ENCODE measurements at places on chromosomes 2 and 18. TPM values are rescaled to one million over a fixed set of nuclear protein-coding genes. Genes with fewer than 3 reads are reported as not detected.
A peak's percentile ranks its signal among the peaks of the same experiment; 100 is the strongest.

DNA sequence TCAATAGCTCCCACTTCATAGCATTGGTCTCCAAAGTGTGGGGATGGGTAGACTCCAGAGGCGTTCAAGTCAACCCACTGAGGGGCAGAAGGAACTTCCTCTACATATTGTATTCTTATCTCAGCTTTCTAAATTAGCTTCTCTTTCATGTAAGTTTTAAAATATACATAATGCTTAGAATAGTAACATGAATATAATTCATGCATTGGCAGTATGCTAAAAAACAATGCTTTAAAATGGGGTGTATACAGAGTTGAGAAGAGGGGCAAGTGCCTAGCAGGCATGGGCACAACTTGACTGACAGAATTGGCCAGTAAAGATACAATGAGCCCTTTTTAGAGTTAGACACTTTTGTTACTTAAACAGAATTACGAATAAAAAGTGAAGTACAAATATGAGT is 212.2 kb downstream of the ZRANB3 start:
- DNase-seq: no peak

- no peak for DNase-seq
Measured at GRCh38 chr2:25490217-25490616, 148.5 kb upstream of the DNMT3A start.

- no peak for DNase-seq
Measured at GRCh38 chr2:33291278-33292013, 185.0 kb upstream of the RASGRP3 start.

DNA sequence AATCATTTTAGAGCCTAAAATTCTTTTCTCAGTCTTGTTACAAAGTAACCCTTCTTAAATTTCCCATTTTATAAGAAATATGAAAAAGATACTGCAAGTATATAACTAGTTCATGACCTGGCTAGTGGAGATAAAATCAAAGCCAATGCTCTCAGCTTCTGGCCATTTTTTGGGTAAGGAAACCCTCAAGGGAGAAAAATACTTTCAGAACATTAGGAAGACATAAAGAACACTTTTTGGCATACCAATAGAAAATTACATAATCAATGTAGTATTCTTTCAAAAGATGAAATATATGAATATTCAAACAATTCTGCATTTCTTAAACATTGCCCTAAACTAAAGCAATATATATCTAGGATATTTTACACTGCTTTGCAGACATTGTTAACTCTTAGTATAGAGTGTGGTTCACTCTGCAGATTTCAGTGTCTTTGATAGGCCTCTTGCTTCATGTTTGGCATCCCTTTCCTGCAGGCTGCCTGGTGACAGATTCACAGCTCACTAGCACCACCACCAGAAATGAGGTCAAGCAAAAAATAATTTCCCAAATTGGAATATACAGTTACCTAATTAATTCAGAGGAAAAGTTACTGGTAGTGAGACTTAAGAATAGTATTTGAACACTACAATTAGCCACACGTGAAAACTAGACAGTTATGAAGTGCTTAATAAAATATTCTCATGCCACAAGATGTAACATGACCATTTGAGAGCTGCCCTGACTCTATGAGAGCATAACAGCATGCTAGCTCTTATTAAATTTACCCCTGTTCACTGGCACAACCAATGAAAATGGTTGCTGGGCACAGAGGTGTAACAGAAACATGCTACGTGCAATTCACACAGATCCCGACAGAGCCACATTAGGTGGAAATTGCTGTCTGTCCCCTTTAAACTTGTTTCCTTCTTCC is 36.0 kb downstream of the PAIP2B start:
- no peak for DNase-seq

GRCh38 chr2:204491528-204491927 is 53.7 kb upstream of the PARD3B start:
- DNase-seq: no peak

DNA sequence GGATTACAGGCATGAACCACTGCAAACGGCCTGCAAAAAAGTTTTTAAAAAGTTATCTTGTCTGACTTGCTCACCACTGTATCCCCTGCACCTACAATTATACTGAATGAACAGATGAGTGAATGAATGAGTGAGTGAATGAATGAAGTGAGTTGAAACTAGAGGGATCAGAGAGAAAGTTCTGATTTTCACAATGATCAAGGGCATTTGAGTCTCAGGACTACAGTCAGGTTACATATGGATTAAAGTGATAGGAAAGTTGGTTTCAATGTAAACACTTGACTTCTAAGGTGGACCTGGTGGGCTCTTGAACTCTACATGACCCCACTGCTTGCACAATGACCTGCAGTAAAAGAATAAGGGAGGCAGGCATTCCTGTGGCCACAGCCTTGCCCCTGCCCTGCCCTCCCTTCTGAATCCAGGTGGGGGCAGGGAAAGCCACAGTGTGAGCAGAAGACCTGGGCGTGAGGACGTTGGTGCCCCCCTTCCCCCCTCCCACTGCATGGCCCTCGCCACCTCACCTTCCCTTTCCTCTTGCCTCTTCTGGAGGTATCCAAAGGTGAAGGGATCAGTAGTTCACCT is 10.7 kb downstream of the C2orf80 start:
- peak; percentile 67 for DNase-seq

DNA sequence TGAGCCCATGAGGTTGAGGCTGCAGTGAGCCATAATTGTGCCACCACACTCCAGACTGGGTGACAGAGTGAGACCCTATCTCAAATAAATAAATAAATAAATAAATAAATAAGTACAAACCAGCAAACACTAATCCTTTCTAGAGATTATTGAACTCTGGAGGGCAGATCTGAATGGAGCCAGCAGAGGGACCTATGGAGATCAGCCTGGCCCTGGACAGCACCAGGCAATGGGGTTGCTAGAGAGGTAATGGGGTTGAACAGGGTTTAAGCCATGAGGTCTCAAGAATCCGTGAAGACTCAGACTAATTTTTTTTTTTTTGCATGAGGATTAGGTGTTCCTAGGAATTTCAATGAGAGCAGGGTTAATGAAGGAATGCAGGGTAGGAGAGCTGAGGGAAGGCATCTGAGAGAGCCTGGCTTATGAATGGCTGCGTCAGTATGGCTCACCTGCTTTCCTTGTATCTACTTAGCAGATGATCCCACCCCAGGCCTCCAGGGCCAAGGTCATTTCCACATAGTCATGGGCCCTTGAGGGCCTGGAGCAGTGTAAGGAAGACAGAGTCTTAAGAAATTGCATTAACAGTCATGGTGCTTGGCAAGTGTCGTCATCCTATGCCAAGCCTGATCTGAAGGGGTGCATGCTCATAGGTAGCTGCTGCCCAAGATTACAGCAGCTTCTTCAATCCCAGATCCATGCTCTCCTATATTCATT is 34.6 kb upstream of the IL37 start:
- no peak for DNase-seq

DNA sequence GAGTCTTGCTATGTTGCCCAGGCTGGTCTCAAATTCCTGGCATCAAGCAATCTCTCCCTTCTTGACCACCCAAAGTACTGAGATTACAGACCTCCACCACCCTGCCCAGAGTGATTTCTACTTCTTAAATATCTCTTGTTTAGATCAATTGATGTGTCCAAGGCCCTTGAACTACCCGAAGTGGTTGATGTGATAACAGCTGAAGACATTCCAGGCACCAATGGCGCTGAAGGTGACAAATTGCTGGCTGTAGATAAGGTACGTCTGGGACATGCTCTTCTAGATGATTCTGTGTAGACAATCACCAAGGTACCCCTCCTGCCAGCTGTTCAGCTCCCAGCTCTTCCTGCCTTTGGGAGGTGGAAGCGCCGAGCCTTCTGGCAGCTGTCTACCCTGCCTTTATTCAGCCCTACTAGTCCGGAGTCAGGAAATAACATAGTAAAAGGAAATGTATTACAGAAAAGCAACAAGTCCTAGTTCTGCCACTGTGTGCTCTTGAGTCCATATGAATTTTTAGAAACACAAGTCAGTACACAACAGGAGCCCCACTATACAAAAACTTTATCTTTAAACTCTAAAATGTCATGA is 61.3 kb upstream of the BZW1 start:
- no peak for DNase-seq

DNA sequence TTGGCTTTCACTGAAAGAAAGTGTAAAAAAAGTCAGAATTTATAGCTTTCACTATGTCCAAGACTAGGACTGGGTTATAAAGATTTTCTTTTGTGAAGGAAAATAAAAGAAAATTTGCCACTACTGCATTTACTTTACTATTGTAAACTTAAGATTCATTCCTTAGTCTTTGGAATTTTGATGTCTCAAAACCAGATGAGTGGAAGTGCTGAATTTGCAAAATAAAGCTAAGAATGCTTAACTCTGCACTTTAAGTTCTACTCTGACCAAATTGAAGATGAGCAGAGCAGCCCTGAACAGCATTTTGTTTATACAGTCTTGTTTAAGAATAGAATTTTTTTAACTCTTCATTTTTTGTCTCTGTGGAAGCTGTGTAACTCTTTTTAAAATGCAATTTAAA is 102.4 kb downstream of the ICA1L start:
- no peak for DNase-seq

DNA sequence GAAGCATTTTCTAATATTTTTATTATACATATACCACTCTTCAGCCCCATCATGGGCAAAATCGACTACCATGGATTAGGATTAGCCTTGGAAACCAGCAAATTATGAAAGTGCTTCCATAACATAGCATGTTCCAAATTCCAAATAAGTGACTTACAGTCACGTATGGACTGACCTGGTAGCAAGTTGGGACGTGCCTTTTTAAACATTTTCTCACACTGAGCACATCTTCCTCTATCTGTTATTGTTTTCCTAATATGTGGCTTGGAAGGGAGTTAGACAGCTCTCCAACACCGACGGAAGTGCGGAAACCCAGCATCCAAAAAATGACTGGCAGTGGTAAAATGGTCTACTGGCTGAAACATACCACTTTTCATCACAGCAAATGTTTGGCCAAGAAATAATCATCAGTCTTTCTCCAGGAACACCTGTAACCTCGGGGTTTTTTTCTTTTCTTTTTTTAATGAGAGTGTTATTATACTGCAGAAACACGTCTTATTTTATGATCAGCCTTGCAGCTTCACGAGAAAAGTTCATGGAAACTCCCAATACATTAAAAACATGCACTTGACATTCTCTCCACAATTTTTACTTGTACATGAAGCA is 107.0 kb downstream of the IRS1 start:
- DNase-seq: no peak

DNA sequence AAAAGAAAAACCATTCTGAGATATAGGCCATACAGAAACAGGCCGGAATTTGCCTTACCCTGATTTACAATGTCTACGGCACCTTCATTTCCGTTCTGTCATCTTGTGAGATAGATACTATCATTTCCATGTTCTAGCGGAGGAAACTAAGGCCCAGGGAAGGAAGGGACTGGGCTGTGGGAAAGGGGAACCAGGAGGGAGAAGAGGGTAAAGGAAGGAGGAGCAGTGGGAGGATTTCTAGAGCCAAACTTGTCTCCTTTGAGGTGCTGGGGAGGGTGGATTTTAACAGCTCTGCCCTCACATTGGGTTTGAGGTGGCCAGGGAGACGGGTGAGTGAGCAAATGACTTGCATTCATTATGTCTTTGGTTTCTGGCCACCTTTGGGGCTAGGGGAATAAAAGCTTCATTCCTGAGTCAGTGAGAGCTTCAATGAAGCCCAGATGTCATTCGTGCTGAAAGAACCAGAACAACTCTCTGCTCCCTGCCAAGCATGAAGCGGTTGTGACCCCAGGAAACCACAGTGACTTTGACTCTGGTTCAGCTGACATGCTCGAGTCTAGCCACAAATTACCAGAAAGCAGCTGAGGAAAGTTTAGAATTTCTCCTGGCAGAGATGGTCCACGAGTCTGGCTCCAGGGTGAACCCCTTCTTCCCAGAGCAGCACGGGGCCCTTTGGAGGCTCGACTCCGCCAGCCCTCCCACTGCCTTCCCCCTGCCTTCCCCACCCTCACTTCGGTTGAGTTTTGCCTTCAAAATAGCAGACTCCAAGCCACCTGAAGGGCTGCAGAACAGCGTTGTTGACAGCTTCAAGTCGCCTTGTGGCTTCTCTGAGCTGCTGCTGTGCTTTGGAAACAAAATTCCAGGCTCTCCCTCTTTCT is 3.8 kb downstream of the ACTG2 start:
- DNase-seq: peak; percentile 84

GRCh38 chr18:47507651-47508050 is 256.2 kb upstream of the SKOR2 start:
- no peak for DNase-seq

GRCh38 chr18:28062443-28062842 is 114.5 kb downstream of the CDH2 start:
- DNase-seq: no peak

DNA sequence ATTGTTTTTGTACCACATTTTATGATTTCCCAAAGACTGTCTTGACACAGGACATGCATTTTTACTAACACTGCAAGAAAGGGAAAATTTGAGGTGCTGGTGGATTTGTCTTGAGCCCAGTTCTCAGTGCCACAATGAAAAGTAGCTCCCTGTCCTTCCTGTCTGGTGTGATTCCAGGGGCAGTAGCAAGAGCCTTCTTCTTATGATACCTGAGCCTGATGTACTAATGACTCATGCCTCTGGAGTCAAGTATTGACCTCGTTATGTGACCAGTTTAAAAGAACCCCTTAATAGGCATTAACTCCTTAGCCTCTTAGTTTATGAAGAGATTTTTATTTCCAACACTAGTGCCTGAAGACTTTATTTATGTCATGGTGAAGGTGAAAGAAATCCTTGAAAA is 728.6 kb downstream of the SLC4A3 start:
- DNase-seq: no peak

- DNase-seq: no peak
Measured at GRCh38 chr2:236047886-236048540, 120.2 kb downstream of the GBX2 start.

DNA sequence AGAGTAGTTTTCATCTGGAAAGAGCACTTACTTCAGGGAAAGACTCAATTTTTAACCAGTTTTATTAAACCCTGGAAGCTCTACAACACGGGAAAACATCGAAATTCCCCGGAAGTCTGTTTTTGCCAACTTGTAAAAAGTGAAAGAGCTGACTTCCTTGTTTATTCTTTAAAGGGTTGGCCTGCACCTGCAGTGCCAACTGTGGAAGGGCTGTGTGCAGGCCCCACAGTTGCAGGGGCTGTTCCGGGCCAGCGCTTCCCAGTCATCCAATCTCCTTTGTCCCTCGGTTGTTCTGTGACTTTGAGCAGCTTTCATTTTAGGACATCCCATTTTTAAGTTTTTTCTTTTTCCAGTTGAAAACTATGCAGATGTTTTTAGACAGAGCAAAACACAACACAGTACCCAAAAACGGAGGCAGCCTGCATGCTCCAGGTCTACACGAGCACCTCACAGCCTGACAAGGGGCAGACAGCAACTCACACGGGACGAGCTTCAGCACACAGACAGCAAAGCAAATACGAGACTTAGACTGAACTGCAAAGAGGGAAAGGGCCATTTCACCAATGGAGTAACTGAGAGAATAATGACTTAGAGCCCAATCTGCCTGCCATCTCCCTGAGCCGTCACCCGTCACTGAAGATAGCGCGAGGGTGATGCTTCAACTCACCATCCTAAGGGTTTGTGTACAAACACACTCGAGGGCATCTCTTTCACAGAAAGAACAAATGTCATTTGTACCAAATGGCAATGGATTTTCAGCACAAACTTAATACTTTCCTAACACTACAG is 70.6 kb downstream of the EMILIN2 start:
- peak; percentile 25 for DNase-seq

Gene ZBTB7C
- 0.11 TPM for total RNA-seq

Gene GPR35
- total RNA-seq: 2.5 TPM

Gene UGGT1
- total RNA-seq: 43.7 TPM

Gene CCBE1
- total RNA-seq: 22.8 TPM

Gene SERPINB3
- total RNA-seq: not detected

Gene DNER
- 0.19 TPM for total RNA-seq

Gene DHRS9
- not detected for total RNA-seq

Measured in osteocyte (in vitro differentiated cells).